ENCODE measurements at places on chromosomes 11 and 22.
A peak's percentile ranks its signal among the peaks of the same experiment; 100 is the strongest.

- no peak for DNase-seq
Observed at GRCh38 chr22:38718414-38718813, 12.7 kb downstream of the GTPBP1 start.

- no peak for DNase-seq
Observed at GRCh38 chr11:111996129-111996528, 29.1 kb upstream of the DLAT start.

DNA sequence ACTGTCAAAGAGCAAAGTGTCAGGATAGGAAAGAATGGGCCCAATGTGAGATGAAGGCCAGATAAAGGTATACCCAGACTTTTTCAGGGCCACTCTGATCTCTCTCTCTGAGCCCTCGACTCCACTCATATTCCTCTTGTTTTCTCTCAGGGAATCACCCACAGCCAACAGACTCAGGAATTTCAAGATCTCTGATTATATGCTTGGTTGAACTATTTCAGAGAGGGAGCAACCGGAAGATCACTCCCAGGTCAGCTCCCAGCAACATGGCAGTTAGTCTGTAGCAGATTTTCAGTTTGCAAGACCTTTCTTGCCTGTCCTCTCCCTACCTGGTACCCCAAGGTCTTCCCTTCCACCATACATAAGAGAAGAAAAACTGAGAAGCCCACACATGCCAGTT is 102.5 kb downstream of the C11orf58 start:
- no peak for DNase-seq

DNA sequence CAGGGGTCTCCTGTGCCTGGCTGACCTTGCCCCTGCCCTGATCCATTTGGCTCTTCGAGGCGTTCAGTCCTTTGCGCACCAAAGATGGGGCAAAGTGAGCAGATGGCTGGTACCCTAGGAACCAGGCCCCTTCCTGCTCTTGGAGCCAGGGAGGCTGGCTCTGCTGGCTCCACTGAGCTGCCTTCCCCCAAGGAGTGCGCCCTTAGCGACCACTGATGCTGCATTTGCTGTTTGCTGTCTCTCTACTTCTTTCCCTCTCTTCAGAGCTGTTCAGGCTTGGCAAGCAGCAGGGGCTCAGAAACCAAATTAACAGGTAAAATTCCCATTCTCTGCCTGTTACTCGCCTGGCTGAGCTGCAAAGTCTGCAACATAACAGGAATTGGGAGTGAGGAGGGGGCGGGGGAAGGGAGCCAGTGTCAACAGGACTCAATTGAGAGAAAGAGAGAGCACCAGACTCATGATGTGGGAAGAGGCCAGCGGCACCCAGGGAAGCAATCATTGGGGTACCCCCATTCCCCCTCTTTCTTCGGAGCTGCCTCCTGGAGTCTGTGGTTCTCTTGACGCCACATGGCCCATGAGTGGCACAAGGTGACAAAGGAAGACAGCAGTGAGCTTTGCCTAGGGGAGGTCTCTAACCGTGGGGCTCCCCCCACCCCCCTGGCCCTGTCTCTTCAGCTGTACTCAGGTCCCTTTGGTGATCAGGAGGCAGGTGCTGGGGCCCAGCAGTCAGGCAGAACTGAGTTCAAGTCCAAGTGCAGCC is 102.3 kb downstream of the TP53I11 start:
- no peak for DNase-seq

DNA sequence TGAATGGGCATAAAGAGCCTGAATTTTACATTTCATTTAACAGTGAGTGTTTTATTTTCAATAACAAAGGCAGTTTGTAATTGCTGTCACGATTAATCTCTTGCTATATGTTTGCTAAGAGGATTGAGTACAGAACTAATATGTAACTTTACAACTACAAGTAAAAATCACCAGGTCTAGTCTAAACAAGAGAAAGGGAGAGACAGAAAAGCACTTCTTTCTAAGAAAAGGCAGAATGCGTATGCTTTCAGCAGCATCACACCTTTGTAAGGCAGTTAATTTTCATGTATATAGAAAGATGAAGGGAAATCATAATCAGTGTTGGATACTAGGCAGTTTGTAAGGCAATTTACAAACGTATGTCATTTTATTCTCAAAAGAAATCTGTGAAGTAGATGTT is 169.8 kb downstream of the NELL1 start:
- DNase-seq: no peak

- DNase-seq: no peak
Observed at GRCh38 chr22:40653361-40653760, 16.8 kb upstream of the MRTFA start.

DNA sequence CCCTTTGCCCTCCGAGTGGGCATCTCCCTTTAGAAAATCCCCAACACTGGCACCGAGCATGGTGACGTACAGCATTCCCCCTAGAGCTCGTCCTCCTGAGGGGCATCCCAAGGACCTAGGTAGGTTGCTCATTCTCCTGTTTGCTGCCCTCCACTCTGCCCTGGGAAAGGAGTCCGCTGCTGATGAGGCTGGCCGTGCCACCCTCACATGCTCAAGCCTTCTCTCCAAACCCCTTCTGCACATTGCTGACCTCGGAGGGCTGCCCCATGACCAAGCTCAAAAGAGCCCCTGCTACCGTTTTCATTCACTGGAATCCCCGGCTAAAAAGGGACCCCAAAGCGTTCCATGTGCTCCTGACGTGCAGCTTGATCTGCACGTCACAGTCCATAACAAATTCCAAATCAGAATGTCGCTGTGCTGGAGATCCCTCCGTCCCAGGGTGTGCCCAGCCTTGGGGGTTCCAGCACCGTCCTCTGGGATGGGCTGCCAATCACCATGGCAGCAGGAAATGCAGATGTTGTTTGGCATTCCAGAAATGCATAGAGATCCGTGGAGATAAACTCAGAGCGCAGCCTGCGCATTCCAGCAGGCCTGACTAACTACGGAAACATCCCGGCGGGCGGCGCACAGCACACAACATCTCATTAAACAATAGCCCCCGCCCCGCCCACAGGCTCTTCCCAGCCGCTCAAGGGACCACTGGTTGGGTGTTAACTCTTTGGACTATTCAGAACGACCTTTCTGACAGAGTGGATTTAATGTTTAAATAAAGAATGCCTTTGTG is 26.3 kb upstream of the GNB1L start:
- peak; percentile 26 for DNase-seq

DNA sequence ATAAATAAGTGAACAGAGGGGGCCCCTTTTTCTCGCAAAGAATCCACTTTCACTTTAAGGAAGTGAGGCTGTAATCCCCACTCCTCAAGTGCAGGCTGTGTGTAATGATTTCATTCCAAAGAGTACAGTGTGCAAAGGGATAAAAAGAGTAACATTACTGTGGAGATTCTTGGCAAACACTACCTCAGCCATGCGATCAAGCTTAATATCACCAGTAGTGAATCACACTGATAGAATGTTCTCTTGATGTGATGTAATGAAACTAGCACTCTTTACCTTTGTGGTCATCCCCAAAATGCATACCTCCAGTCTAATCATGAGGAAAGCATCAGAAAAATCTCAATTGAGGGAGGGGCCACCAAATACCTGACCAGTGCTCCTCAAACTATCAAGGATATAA is 246.1 kb upstream of the CHORDC1 start:
- DNase-seq: peak; percentile 68

DNA sequence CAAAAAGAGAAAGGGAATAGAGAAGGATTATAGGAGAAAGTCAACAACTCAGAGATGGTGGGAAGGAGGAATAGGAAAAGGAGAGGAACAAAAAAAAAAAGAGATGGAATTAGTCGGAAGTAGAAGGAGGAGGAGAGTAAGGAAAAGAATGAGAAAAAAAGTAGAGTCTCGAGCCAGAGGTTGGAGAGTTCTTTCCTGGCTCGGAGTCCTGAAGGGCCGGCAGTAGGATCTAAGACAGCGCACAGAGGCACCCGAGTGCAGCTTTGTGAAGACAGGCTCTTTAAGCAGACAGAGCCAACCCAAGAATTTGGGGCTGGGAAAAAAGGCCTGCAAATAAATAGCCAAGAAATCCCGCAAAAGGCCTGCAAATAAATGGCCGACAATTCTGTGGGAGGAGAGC is 170.4 kb upstream of the CCDC90B start:
- no peak for DNase-seq

- DNase-seq: no peak
Observed at GRCh38 chr11:113546757-113547507, 71.7 kb upstream of the DRD2 start.

- no peak for DNase-seq
Observed at GRCh38 chr22:27990879-27991278, 71.8 kb upstream of the PITPNB start.

DNA sequence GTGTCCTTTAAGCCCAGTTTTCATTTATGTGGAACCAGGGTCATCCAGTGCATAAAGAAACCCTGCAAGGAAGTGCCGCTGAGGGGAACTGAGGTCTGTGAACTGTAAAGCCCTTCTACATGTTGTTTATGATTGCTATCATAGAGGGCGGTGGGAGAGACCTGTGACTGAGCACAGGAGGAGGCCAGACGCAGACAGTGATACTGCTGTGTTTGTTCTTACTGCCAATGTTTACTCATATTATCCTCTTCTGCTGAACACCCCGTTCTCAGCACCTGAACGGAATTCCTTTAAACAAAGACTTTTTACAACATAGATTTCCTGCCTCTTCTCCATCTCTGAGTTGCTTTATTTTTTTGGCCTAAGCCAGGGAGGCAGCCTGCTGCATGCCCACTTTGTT is 967 bp upstream of the GALNT18 start:
- no peak for DNase-seq

- DNase-seq: no peak
Observed at GRCh38 chr11:105220121-105220520, 80.6 kb upstream of the CARD18 start.

GRCh38 chr11:124108156-124108555 is 7.1 kb upstream of the VWA5A start:
- no peak for DNase-seq

DNA sequence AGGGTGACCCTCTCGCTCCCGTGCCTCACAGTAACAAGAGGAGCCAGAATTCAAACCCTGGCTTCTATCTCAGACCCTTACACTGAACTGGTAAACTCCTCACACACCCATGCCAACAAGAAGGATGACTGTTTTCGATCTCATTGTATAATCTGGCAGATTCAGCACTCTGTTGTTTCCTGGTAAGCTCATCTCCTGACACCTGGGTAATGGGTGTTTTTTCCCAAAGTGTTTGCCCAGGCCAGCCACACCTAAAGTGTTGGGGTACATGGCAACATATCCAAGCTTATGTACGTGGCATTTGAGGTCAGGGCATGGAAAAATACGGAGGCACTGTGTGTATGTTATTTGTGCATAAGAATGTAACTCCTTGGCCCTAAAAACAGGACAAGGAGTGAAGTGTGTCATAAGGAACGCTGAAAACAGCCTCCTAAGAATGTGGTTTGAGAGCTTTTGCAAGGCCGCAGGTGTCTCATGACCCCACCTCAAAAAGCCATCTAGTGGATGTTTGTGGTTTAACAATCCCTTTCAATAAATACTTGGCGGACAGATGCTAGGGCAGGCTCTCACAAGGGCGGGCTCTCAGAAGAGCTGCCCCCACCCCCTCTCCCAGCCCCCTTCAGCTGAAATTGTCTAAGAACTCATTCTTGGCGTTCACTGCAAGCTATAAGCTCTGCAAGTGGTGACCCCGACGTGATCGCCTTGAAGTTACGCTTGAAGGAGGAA is at the start of gene MS4A15:
MS4A15 (plus strand) TSS at position 561 of the 726 bp plus-strand sequence. CDS start 6,867 bp downstream, outside the sequence.
- DNase-seq: no peak

GRCh38 chr22:47371263-47372090 is 609.0 kb downstream of the TBC1D22A start:
- DNase-seq: no peak

DNA sequence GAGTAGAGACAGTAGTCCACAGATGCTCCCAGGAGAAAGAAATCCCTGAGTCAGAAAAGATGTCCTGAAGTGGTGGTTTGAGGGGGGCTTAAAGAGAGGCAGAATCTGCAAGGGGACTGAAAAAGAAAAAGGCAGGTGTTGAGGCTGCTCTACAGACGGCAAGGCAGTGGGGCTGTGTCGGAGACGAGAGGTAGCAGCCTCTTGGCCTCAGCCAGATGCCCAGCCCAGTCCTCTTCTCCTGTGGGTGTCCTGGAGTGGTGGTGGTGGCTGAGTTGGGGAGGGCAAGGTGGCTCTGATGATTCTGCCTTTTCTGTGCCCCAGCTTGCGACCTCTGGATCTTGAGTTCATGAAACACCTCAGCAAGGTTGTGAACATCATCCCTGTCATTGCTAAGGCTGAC is 9.3 kb upstream of the WBP2NL start:
- DNase-seq: no peak

- no peak for DNase-seq
Observed at GRCh38 chr22:43151251-43152002, at the start of gene TSPO. Gene TSPO (plus strand): TSS chr22:43151559. CDS start chr22:43159239, 7,680 bp downstream.

- no peak for DNase-seq
Observed at GRCh38 chr22:23677701-23677995, 13.2 kb upstream of the RGL4 start.

- no peak for DNase-seq
Observed at GRCh38 chr11:34727228-34727737, 106.4 kb downstream of the EHF start.

DNA sequence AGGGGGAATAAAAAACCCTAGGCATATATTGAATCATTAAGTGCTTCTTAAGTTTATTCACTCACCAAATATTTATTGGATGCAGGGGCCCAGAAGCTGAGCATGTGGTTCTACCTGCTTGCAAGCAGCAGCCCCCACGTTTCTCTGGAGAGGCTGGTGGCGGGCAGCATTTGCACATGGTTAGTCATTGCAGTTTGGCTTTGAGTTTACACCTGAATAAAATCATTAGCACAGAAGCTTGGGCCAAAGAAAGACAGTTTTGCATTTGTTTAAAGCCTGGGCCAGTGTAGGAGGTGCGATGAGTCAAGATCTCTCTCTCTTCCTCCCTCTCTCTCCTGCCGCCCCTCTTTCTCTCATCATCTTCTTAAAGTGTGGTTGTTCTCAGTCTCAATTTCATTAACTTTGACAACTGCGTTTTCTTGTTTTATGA is 72.6 kb downstream of the C22orf31 start:
- DNase-seq: peak; percentile 65

DNA sequence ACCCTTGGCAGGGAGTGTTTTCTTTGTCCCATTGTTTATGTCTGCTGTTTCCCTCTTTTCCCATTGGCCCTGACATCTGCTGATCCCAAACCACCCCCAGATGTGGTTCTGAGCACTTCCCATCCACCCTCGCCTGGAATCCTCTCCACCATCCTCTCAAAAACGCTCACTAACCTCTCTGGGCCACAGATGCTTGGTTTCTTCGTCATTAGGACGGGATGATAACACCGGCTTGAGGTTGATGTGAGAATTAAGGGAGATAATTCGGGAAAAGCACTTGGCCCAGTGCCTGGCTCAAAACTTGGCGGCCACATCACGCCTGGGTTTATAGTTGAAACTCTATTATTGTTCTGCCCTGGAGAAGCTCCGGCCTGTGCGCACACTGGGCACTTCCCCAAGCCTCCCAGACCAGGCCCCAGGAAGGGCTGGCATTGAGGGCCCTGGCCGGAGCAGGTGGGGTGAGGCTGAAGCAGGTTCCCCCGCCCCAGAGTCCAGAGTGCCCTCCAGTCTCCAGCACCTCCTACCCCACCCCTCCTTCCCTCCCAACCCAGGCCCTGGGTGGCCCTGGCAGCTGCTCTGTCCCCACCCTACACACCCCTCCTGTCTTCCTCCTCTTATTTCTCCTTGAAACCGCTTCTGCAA is 63.7 kb downstream of the CYTH4 start:
- DNase-seq: no peak

All from epithelial cell of prostate (primary cell).